Endodermal cell (in vitro differentiated cells): ENCODE measurements at places on chromosomes 13 and 19. TPM values are rescaled to one million over a fixed set of nuclear protein-coding genes. Genes with fewer than 3 reads are reported as not detected.

Gene CCL25
- not detected in 3 replicates for total RNA-seq

Gene NLRP11
- total RNA-seq: not detected in 2 replicates

- DNase-seq: no peak
These were observed 184.7 kb upstream of the ARGLU1 start for GRCh38 chr13:106752584-106753170.

DNA sequence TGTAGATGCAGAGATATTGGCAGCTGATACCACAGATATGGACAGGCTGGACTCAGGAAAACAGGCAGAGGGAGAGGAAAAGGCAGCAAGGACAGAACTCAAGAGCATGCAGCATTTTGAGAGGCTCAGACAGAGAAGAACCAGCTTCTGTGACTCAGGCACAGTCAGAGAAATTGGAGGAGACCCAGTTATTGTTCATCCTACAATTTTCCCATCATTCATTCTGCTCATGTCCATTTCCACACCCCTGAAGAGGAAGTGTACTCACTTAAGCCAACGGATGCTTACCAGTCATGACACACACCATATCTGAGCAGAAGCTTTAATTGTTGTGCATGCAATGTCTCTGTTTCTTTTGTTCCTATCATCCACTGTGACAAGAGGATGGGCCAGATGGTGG lies 359.8 kb upstream of the HTR2A start:
- no peak for DNase-seq

- DNase-seq: no peak
These were observed 93.4 kb upstream of the SLITRK1 start for GRCh38 chr13:83975655-83976165.

Gene ZNF382
- total RNA-seq: 13.2 and 13.5 TPM in 2 replicates

Gene C19orf18
- total RNA-seq: 0.40 and 0.61 TPM in 2 replicates

- no peak for DNase-seq
These were observed 457.6 kb upstream of the SLC10A2 start for GRCh38 chr13:103523858-103524257.
